ENCODE measurements at places on chromosomes 6 and 20.

GRCh38 chr20:14712302-14712739 is 374.9 kb upstream of the FLRT3 start:
- DNase-seq: no peak

GRCh38 chr20:34074101-34074760 is 37.8 kb downstream of the EIF2S2 start:
- DNase-seq: no peak

DNA sequence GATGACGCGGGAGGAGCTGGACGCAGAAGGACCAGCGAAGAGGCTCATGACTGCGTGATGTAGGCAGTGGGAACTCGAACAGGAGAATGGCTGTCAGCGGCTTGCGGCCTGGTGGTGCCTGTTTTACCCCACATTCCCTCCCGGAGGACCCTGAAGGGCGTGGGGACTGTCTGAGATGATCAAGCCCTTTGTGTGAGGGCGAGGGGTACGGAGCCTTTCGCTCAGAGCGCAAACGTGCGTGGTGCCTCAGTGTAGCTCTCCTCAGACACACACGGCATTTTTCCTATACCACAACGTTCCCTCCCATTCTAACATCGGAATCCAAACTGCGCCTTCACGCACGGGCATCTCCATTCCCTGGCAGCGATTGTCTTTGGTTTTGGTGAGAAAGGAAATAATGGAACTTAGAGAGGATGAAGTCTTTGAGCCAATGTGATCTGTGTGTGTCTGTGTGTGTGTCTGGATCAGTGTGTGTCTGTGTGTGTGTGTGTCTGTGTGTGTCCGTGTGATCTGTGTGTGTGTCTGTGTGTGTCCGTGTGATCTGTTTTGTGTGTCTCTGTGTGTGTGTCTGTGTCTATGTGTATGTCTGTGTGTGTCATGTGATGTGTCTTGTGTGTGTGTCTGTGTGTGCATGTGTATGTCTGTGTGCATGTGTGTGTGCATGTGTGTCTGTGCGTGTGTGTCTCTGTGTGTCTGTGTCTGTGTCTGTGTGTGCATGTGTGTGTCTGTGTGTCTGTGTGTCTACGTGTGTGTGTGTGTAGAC is 5.3 kb downstream of the PTK6 start:
- no peak for DNase-seq

- no peak for DNase-seq
Observed at GRCh38 chr6:138988469-138988834, 399 bp upstream of the REPS1 start.

GRCh38 chr6:5142915-5143314 is 57.8 kb downstream of the PPP1R3G start:
- DNase-seq: no peak
